Placental pericyte (primary cell): ENCODE measurements at places on chromosomes 2 and 18. TPM values are rescaled to one million over a fixed set of nuclear protein-coding genes. Genes with fewer than 3 reads are reported as not detected.

Gene CHN1
- total RNA-seq = 72.2 and 153 TPM in 2 replicates

Gene TXNDC2
- total RNA-seq = 0.14 and 0.22 TPM in 2 replicates

Gene TMEM247
- total RNA-seq = 0.43 and 0.44 TPM in 2 replicates

Gene MSTN
- not detected in 2 replicates for total RNA-seq

Gene SMYD1
- total RNA-seq = not detected in 2 replicates

Gene MREG
- total RNA-seq = 1.1 and 3.0 TPM in 2 replicates

Gene FHOD3
- 0.88 and 16.9 TPM in 2 replicates for total RNA-seq

Gene BCL2
- total RNA-seq = 2.8 and 3.0 TPM in 2 replicates

Gene NFATC1
- 2.6 and 3.7 TPM in 2 replicates for total RNA-seq

Gene C2orf68
- total RNA-seq = 14.0 and 14.7 TPM in 2 replicates

Gene CTAGE1
- not detected in 2 replicates for total RNA-seq

Gene GMCL1
- total RNA-seq = 9.6 and 10.7 TPM in 2 replicates

Gene OSR1
- total RNA-seq = 5.0 and 6.6 TPM in 2 replicates

Gene ASIC4
- under 0.01 TPM in 1 of 2 replicates, not detected in the other for total RNA-seq

Gene HOXD12
- total RNA-seq = 0.22 TPM in 1 of 2 replicates, not detected in the other

Gene C2orf78
- not detected in 2 replicates for total RNA-seq

Gene KIAA2012
- total RNA-seq = not detected in 2 replicates

Gene OBSL1
- 45.7 and 55.1 TPM in 2 replicates for total RNA-seq

Gene DTNA
- 8.0 and 11.8 TPM in 2 replicates for total RNA-seq

Gene NEU2
- total RNA-seq = not detected in 2 replicates

Gene PLEKHB2
- total RNA-seq = 122 and 142 TPM in 2 replicates

Gene CYTIP
- total RNA-seq = not detected in 2 replicates

Gene FRZB
- 0.14 and 0.66 TPM in 2 replicates for total RNA-seq

Gene RNPEPL1
- 25.1 and 39.0 TPM in 2 replicates for total RNA-seq

Gene TBR1
- under 0.01 TPM in 1 of 2 replicates, not detected in the other for total RNA-seq

Gene GPBAR1
- total RNA-seq = 0.14 and 0.22 TPM in 2 replicates

Gene APCDD1
- 3.9 TPM in 1 of 2 replicates, not detected in the other for total RNA-seq

Gene RNU2-63P
- total RNA-seq = not detected in 2 replicates

Gene LRP1B
- total RNA-seq = under 0.01 and 0.29 TPM in 2 replicates

Gene TTL
- total RNA-seq = 25.2 and 103 TPM in 2 replicates

Gene PDCD1
- total RNA-seq = not detected in 2 replicates
